ENCODE measurements at places on chromosomes 3 and 15.
A peak's percentile ranks its signal among the peaks of the same experiment; 100 is the strongest.

GRCh38 chr3:161389445-161390035 lies 18.2 kb upstream of the SPTSSB start:
- no peak for DNase-seq

DNA sequence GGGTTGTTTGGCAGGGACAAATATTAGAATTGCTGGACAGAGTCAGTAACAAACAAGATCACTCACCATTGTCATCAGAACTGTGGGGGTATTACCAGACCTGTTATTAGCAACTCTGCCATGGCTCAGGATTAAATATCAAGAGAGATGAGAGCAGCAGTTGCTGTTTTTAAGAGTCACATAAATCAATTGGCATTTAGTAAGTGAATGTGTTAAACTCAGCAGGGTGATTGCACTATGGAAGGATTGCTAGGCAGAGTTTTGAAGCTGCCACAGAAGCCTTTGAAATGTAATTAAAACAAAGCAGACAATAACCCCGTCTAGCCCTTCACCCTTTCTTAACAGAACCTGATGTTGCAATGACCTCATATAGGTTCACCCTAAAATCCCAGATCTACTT lies 238.8 kb downstream of the GAP43 start:
- no peak for DNase-seq

- DNase-seq: peak; percentile 59
These were observed 36.7 kb downstream of the SMAD3 start for GRCh38 chr15:67101911-67102598.

GRCh38 chr15:89361451-89362202 lies 27.0 kb upstream of the POLG start:
- DNase-seq: peak; percentile 86

GRCh38 chr3:121913305-121913990 lies 19.2 kb downstream of the SLC15A2 start:
- no peak for DNase-seq

DNA sequence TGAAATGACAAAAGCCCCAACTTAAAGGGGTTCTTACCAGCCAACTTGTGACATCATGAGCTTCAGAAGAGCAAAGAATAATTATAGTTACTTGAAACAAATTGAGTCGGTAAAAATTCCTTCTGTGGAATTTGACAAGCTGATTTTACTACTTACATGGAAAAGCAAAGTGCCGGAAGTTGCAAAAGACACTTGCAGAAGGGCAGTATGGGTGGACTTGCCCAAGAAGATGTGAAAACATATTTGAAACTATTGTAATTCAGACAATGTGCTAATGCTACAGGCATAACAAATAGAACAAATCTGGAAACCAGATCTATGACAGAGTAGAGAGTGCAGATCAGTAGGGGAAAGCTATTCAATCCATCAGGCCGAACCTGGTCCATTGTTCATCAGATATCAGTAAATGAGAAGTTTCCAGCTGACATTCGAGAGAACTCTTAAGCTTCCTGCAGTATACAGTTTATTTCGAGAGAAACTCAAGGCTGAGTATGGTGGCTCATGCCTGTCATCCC lies 2.5 kb upstream of the KIF7 start:
- DNase-seq: no peak

DNA sequence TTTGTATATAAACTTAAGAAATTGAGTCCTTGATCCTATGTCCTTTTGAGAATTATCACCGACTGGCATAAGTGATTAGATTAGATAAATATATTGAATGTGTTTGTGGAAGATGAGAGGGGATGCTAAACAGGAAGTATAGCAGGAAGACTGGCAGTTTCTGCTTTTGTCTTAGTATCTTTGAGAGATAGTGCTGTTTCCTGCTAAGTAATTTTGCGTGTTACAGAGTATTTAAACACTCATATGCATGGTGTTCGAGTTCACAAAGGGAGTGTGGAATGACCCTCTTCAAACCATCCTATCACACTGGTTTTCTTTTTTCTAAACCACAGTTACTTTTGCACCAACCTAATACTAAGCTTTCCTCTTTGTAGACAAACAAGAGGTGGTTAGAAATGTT lies 106.0 kb downstream of the KLHL25 start:
- no peak for DNase-seq

DNA sequence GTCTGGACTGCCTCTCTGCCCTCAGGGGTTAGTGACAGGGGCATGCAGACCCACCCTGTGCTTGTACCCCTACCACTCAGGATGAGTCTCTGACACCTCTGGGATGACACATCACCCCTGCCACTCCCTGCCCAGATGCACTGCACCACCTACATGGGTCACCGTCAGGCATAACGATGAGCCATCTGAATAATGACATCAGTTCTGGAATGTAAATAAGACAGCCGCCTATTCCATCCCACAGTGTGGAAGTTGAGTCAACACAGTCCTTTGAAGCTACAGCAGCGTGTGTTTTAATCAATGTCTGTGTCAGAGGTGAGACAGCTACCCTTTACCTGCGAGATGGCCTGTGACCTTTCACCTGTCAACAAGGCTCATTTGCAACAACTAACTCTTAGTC lies 268.7 kb upstream of the ARRDC4 start:
- no peak for DNase-seq

- DNase-seq: no peak
These were observed 1092.3 kb downstream of the TUSC7 start for GRCh38 chr3:117801912-117802239.

DNA sequence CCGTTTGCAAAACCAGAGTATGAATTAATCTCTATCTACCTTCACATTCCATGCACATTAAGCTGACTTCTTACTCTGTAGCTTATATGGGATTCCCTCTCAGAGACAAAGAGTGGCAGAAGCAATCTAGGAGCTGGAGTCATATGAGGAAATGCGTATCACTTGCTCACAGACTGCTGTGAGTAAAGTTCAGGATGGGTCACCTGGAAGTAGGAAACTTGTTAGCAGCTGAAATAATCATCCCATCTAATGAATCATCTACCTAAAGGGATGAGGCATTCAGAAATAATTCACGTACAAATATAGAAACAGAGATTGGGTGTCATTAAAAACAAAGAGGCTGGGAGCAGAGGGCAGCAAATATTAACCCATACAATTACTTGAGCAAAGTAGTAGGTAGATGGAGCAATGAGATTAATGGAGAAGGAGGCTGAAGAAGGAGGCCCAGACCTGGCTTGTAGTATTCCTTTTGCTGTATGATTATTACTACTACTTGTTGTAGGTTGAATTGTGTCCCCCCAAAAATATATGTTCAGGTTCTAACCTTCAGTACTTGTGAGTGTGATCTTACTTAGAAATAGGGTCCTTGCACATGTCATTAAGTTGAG lies 866.3 kb downstream of the ROBO2 start:
- no peak for DNase-seq

DNA sequence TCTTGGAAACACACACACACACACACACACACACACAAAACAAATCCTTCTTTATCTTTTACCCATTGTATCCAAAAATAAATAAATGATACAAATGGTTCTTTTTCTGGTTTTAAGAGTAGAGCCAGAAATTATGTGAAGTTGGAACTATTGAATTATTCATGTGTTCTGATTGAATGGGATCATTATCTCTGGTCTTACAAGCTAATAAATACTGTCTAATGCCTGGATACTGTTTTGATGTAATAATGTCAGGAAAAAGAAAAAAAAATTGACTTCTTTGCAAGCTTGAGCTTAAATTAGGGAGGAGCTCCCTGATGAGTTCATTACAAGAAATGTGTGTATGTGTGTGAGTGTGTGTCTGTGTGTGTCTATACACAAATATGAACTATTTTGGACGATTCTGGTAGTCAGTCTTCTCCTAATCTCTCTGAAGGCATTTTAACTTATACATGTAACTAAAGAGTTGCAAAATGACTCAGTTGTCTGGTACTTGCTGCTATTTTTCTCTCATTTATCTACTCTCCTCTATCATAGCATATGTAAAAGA lies 507.2 kb upstream of the AGTR1 start:
- no peak for DNase-seq

- no peak for DNase-seq
These were observed 453.8 kb upstream of the KCNMB2 start for GRCh38 chr3:178082326-178082906.

DNA sequence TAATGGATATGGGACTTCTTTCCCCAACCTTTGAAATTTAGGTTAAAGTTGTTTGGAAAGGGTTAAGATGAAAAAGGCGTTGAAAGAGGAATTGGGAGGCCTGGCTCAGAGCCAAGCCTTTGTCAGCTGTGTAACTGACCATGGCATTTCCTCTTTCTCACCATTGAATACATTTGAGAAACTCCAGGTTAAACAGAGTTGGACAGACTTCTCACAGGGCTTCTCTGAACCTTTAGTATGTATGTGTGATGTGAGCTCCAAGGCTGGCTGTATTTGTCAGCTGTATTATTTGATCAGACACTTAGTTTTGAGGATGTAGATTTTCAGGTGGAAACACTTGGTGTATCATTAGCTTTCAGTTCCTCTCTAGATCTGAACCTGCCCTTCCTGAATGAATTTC lies 136.4 kb upstream of the GOLGA6L4 start:
- no peak for DNase-seq

- no peak for DNase-seq
These were observed 2.4 kb downstream of the ANPEP start for GRCh38 chr15:89812011-89812846.

- DNase-seq: no peak
These were observed 37.1 kb downstream of the PHC3 start for GRCh38 chr3:170144437-170144843.

GRCh38 chr15:48131324-48131723 lies 10.5 kb downstream of the SLC24A5 start:
- no peak for DNase-seq

DNA sequence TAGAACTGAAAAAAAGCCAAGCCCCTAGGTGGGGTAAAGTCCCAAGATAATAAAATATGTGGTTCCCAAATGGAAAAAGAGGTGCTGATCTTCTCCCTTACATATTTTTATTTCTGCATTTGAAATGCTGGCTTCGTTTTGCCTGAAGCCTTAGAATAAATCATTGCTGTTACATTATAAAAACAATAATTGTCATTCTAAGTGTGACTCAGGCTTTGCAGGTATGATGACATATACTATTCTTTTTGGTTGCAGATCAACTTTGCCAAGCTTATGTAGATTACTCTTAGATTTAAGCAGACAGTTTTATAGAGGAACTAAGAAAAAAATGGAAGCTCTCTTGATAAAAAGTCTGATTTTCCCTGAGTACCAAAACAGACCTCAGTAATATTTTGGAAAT lies 7.5 kb downstream of the IDH3A start:
- DNase-seq: no peak

DNA sequence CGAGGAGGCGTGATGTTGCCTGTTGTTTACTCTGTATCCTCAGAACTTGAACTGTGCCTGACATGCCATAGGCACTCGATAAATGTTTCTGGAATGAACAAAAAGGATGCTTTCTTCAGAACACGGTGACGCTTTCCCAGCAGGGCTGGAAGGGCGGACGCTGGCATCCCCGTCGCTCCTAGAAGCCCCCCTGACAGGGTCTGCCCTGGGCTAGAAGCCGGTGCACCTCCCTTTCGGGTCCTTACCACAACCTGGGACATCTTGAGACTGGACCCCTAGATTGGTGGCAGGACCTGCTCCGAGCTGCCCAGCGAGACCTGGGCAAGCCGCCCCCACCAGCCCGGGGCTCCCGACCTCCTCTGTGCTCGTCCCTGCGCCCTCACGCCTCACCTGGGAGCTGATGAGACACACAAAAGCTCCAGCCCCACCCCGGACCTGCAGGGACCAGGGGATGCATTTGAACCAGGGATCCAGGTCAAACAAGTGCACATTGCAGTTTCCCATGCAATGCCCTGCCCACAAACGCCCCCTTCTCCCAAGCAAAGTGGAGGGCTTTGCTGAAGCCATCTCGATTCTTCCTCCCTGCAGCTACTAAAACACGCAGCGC lies 131.2 kb upstream of the MEF2A start:
- DNase-seq: no peak

GRCh38 chr3:180306155-180306554 lies 269.4 kb upstream of the PEX5L start:
- DNase-seq: no peak

GRCh38 chr3:53077476-53078220 lies 31.8 kb upstream of the SFMBT1 start:
- peak; percentile 62 for DNase-seq

- DNase-seq: no peak
These were observed 11.1 kb downstream of the HCLS1 start for GRCh38 chr3:121649645-121650044.

- peak; percentile 73 for DNase-seq
These were observed 1.7 kb downstream of the BNC1 start for GRCh38 chr15:83282776-83283137.

- DNase-seq: no peak
These were observed 4.7 kb downstream of the GAP43 start for GRCh38 chr3:115628075-115628412.

GRCh38 chr15:68227643-68228142 lies 1.8 kb downstream of the CLN6 start:
- DNase-seq: no peak

DNA sequence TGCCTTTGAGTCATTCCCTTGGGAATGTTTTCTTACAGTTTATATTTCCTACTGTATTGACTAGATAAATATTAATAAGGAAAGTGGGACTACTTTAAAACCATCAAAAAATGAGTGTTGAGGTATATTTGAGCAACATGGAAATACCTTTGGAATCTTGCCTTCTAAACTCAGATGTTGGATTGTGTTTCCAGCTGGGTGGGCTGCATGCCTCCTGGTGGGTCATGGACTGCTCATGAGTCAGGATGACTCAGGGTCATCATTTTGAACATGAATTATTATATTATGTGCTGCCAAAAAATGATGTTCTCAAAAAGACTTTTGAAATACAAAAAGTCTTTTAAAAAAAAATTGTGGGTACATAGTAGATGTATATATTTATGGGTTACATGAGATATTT lies 41.1 kb upstream of the APH1B start:
- DNase-seq: no peak

- DNase-seq: no peak
These were observed 88.7 kb downstream of the CACNA2D3 start for GRCh38 chr3:54211097-54211496.

DNA sequence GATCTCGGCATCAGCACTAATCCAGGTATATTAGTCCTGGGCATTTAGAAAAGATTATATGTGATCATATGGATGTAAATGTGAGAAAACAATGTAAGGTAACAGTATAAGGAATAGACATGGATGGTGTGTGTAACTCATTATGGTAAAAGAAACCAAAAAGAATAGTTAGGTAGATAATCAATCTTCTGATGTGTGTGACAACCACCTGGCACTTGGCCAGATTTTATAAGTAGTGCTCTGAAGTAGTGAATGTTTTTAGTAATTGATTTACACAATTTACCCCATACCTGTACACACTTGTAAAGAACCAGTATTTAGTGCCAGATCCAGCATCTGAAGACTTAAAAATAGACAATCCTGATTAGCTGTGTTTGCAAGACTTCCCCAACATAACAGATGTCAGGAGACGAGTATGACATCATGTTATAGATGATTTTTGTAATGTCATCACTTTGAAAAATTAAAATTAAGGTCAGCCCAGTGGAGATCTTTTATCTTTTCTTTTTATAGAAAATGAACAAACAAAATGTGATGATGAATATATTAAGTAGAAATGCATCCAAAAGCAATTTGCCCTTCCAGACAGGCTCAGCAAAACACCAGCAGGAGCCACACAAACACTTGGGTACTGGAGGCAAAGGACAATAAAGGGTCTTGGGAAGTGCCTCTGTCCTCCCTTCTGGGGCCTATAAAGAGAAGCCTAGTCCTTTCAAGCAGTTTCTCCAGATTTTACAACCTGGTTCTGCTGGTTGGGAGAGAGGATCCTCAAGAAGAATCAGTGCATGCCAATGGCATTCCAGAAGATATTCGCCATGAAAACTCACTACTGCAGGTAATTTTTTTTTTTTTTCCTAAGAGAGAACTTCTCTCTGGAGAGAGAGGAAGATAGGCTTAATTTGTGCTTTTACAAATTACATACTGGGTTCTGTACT lies 140.7 kb downstream of the MECOM start:
- no peak for DNase-seq

All from retina (tissue), 1 donor.